Endothelial cell of umbilical vein (primary cell): ENCODE measurements at places on chromosomes 4 and X. TPM values are rescaled to one million over a fixed set of nuclear protein-coding genes. Genes with fewer than 3 reads are reported as not detected.

DNA sequence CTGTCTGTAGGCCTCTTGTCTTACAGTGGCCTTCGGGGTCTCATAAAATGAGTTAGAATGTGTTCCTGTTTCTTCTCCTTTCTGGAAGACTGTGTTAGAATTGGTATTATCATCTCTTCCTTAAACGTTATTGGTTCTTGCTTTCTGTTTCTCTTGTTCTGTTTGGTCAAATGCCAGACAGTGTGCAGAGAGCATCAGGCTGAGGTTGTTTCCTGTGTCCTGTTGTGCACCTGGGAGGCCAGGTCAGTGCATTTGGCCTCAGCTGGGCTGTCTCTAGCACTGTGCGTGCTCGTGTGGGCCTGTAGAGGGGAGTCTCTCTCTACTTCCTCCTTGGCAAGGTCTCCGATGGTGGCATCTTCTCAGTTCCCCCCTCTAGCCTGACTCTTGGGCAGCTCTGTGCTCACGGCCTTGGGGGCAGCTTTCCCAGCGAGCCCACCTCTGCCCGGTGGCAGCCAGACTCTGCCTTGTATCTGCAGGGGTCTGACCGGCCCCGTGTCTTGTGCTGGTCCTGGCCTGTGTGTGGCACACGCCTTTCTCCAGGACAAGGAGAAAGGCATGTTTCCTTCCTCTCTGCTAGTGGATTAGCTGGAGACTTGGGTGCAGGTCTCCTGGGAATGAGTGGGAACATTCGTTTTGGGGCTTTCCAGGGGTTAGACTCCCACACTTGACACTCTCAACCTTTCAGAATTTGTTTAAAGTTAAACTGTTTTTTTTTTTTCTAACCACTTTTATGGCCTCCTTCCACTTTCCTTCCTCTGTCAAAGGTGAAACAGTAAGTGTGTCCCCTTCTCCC lies 62.3 kb downstream of the FAM193A start:
- peak; percentile 34 for DNase-seq
- H3K36me3 ChIP-seq: peaks cover 4% of the 10 kb centered on the region
- H3K4me3 ChIP-seq: no peak overlapping the region
- no peak overlapping the region for H3K27ac ChIP-seq

- no peaks in the 10 kb centered on the region for H3K4me1 ChIP-seq
- no peaks in the 10 kb centered on the region for H3K36me3 ChIP-seq
- H3K27ac ChIP-seq: no peak overlapping the region
- peaks cover 10% of the 10 kb centered on the region for H3K27me3 ChIP-seq
- DNase-seq: no peak
- no peak overlapping the region for H3K4me3 ChIP-seq
Measured at GRCh38 chr4:40778090-40778489, 28.3 kb downstream of the NSUN7 start.

GRCh38 chr4:101127176-101127790 lies 220.0 kb downstream of the PPP3CA start:
- no peaks in the 10 kb centered on the region for H3K36me3 ChIP-seq
- H3K4me3 ChIP-seq: no peak overlapping the region
- H3K27me3 ChIP-seq: no peaks in the 10 kb centered on the region
- H3K4me1 ChIP-seq: no peaks in the 10 kb centered on the region
- no peak overlapping the region for H3K27ac ChIP-seq

GRCh38 chrX:105543283-105543682 lies 279.1 kb upstream of the NRK start:
- H3K27ac ChIP-seq: no peak overlapping the region
- H3K36me3 ChIP-seq: no peaks in the 10 kb centered on the region
- H3K27me3 ChIP-seq: no peaks in the 10 kb centered on the region
- no peak for DNase-seq
- H3K4me1 ChIP-seq: no peaks in the 10 kb centered on the region

DNA sequence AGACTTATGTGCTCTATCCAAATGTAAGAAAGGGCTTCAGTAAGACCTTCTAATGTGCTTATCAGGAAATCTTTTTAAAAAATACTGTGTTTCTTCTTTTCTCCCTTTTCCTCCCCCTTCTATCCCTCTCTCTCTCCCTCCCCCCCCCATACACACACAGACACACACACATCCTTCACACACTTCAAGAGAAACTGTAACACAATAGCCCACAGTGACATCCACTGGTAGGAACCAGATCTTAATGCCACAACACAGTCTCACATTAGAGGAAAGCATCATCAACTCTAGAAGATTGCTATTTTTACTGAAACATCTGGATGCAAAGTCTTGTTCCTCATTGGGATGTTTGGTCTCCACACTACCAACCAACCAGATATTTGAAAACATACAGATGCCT lies 4.6 kb downstream of the PCDH19 start:
- H3K36me3 ChIP-seq: no peaks in the 10 kb centered on the region
- H3K27me3 ChIP-seq: peaks cover 36% of the 10 kb centered on the region
- no peak overlapping the region for H3K4me3 ChIP-seq
- H3K27ac ChIP-seq: no peak overlapping the region
- DNase-seq: no peak

DNA sequence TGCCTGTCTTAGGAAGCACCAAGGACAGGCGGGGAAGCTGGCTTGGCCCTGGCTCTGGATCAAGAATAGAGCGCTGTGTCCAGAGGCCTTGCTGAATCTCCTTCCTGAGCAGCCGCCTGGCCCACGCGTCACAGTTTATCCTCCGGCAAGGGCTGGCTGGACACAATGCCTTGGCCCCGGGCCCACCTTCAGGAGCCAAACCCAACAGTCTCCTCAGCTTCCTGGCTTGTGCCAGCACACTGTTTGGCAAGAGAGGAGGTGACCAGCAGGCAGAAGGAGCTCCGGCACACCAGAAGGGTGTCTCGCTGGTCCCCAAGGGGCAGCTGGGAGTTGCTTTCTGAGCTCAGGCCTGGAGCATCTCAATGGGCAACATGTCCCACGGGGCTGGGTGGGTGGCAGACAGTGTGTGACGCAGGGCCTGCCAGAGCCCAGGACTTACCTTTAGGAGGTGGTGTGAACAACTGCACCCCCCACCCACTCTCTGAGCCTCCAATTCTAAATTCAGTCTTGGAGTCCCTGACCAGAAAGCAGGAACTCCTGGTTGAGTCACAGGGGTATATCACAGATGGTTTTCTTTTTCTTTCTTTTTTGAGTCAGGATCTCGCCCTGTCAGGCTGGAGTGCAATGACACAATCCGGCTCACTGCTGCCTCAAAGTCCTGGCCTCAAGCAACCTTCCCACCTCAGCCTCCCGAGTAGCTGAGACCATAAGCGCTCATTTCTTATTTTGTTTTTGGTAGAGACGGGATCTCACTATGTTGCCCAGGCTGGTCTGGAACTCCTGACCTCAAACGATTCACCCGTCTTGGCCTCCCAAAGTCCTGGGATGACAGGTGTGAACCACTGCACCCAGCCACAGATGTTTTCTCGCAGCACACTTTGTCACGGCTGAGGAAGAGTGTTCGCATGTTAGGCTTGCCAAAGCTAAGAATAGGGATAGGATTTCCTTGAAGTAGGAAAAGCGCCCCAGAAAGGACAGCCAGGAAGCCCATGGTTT lies 361.2 kb downstream of the BCOR start:
- H3K36me3 ChIP-seq: no peaks in the 10 kb centered on the region
- H3K27ac ChIP-seq: peak overlapping the region; percentile 92
- peaks cover 15% of the 10 kb centered on the region for H3K4me1 ChIP-seq
- H3K27me3 ChIP-seq: no peaks in the 10 kb centered on the region

- H3K27ac ChIP-seq: no peak overlapping the region
- no peaks in the 10 kb centered on the region for H3K27me3 ChIP-seq
- no peak overlapping the region for H3K4me3 ChIP-seq
- no peaks in the 10 kb centered on the region for H3K36me3 ChIP-seq
- H3K4me1 ChIP-seq: no peaks in the 10 kb centered on the region
Measured at GRCh38 chrX:151750511-151750910, 16.0 kb downstream of the CNGA2 start.

- H3K36me3 ChIP-seq: no peaks in the 10 kb centered on the region
- no peak overlapping the region for H3K4me3 ChIP-seq
- no peaks in the 10 kb centered on the region for H3K27me3 ChIP-seq
- H3K27ac ChIP-seq: no peak overlapping the region
- no peaks in the 10 kb centered on the region for H3K4me1 ChIP-seq
- DNase-seq: peak; percentile 39
Measured at GRCh38 chr4:146577111-146577510, 55.4 kb upstream of the SLC10A7 start.

GRCh38 chrX:106891762-106892460 lies 11.2 kb downstream of the RIPPLY1 start:
- no peak overlapping the region for H3K4me3 ChIP-seq
- no peak overlapping the region for H3K27ac ChIP-seq
- H3K27me3 ChIP-seq: no peaks in the 10 kb centered on the region
- H3K36me3 ChIP-seq: no peaks in the 10 kb centered on the region
- DNase-seq: no peak

- H3K27ac ChIP-seq: no peak overlapping the region
- no peaks in the 10 kb centered on the region for H3K27me3 ChIP-seq
- no peak for DNase-seq
- H3K36me3 ChIP-seq: no peaks in the 10 kb centered on the region
Measured at GRCh38 chr4:183885205-183885720, 19.8 kb upstream of the STOX2 start.

- no peaks in the 10 kb centered on the region for H3K4me1 ChIP-seq
- H3K27ac ChIP-seq: no peak overlapping the region
- H3K4me3 ChIP-seq: no peak overlapping the region
- no peaks in the 10 kb centered on the region for H3K27me3 ChIP-seq
- H3K36me3 ChIP-seq: no peaks in the 10 kb centered on the region
Measured at GRCh38 chr4:44554768-44555167, 96.7 kb downstream of the YIPF7 start.

- H3K4me1 ChIP-seq: no peaks in the 10 kb centered on the region
- H3K27ac ChIP-seq: no peak overlapping the region
- no peaks in the 10 kb centered on the region for H3K27me3 ChIP-seq
- H3K36me3 ChIP-seq: no peaks in the 10 kb centered on the region
Measured at GRCh38 chr4:7132730-7133582, 59.4 kb upstream of the SORCS2 start.

GRCh38 chr4:165716472-165716871 lies 156.6 kb upstream of the TLL1 start:
- DNase-seq: no peak
- H3K4me3 ChIP-seq: no peak overlapping the region
- H3K27ac ChIP-seq: no peak overlapping the region
- H3K4me1 ChIP-seq: peaks cover 2% of the 10 kb centered on the region
- H3K27me3 ChIP-seq: no peaks in the 10 kb centered on the region
- no peaks in the 10 kb centered on the region for H3K36me3 ChIP-seq

- H3K4me1 ChIP-seq: no peaks in the 10 kb centered on the region
- H3K4me3 ChIP-seq: no peak overlapping the region
- no peak for DNase-seq
- no peaks in the 10 kb centered on the region for H3K36me3 ChIP-seq
- no peak overlapping the region for H3K27ac ChIP-seq
Measured at GRCh38 chr4:11355226-11355625, 73.5 kb downstream of the HS3ST1 start.

DNA sequence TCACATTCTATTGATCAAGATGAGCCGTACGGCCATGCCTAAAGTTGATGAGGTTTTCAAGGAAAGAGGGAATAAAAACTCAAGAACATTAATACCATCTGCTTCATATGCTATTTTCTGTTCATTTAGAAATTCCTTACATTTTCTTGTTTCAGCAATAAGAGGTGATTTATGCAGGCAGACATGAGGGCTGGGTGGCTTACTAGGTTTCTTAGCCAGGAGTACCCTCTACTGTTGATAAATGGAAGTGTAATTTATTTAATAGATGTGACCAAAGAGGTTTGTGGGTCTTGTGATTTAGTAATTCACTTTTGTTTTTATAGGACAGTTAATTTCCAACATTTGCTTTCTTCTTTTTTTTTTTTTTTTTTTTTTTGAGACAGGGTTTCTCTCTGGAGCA lies 6.4 kb upstream of the SMIM9 start:
- no peak overlapping the region for H3K27ac ChIP-seq
- no peaks in the 10 kb centered on the region for H3K36me3 ChIP-seq
- no peaks in the 10 kb centered on the region for H3K27me3 ChIP-seq
- H3K4me3 ChIP-seq: no peak overlapping the region
- H3K4me1 ChIP-seq: no peaks in the 10 kb centered on the region

- DNase-seq: no peak
- H3K4me1 ChIP-seq: no peaks in the 10 kb centered on the region
- peaks cover 4% of the 10 kb centered on the region for H3K27me3 ChIP-seq
- no peak overlapping the region for H3K4me3 ChIP-seq
- no peaks in the 10 kb centered on the region for H3K36me3 ChIP-seq
Measured at GRCh38 chr4:138458751-138459150, 216.6 kb upstream of the SLC7A11 start.

GRCh38 chrX:28180096-28180495 lies 198.8 kb upstream of the DCAF8L1 start:
- H3K27me3 ChIP-seq: no peaks in the 10 kb centered on the region
- no peak overlapping the region for H3K4me3 ChIP-seq
- no peak overlapping the region for H3K27ac ChIP-seq

DNA sequence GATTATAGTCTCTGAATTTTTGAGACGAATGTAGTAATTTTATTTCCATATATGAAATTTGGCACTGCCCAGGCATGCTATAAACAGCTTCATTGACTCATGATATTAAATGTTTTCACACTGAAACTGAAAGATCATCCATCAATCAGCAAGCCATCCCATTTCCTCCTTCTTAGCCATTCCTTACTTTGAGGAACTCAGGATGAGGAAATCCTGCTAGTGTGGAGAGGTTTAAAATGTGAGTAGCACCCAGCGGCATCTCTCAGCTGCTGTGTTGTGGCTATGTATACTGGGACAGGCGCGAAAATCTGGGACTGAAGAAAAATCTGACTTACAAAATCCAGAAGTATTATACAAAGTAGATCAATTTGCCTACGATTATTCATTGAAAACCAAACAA lies 52.1 kb downstream of the PTCHD1 start:
- no peaks in the 10 kb centered on the region for H3K27me3 ChIP-seq
- H3K27ac ChIP-seq: no peak overlapping the region
- H3K4me3 ChIP-seq: no peak overlapping the region
- no peaks in the 10 kb centered on the region for H3K4me1 ChIP-seq

GRCh38 chr4:86855572-86855971 lies 6.4 kb upstream of the SLC10A6 start:
- H3K4me3 ChIP-seq: no peak overlapping the region
- no peaks in the 10 kb centered on the region for H3K4me1 ChIP-seq
- H3K27me3 ChIP-seq: no peaks in the 10 kb centered on the region

DNA sequence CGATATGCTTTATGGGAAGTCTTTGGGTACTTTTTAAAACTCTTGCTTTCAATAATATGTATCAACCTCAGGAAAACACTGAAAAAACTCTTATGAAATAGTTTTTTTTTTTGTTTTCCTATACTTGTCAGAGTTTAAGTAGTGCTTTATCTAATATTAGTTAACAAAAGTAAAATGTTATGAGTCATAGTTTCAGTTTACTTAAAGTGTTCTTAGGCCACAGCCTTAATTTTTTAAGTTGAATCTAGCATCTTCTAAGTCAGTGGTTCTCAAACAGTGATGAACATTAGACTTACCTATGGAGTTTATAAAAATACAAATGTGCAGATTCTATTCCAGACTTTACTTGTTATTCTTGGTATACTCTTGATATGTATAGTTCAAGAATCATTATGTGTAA lies 26.3 kb upstream of the ADGRL3 start:
- no peaks in the 10 kb centered on the region for H3K4me1 ChIP-seq
- H3K4me3 ChIP-seq: no peak overlapping the region
- H3K27me3 ChIP-seq: no peaks in the 10 kb centered on the region
- H3K36me3 ChIP-seq: no peaks in the 10 kb centered on the region
- no peak overlapping the region for H3K27ac ChIP-seq

The TCEAL1 gene
- 12.8 and 18.6 TPM in 2 replicates for polyA plus RNA-seq

The TRIM75 gene
- not detected in 2 replicates for polyA plus RNA-seq

The CXCL8 gene
- polyA plus RNA-seq: 3.4 and 6.4 TPM in 2 replicates

The GLOD5 gene
- not detected in 2 replicates for polyA plus RNA-seq

The ETDA gene
- polyA plus RNA-seq: not detected in 2 replicates

The LEF1 gene
- not detected in 2 replicates for polyA plus RNA-seq

The NSG1 gene
- polyA plus RNA-seq: 2.9 and 3.3 TPM in 2 replicates
